ENCODE measurements at places on chromosomes 5 and 9.

DNA sequence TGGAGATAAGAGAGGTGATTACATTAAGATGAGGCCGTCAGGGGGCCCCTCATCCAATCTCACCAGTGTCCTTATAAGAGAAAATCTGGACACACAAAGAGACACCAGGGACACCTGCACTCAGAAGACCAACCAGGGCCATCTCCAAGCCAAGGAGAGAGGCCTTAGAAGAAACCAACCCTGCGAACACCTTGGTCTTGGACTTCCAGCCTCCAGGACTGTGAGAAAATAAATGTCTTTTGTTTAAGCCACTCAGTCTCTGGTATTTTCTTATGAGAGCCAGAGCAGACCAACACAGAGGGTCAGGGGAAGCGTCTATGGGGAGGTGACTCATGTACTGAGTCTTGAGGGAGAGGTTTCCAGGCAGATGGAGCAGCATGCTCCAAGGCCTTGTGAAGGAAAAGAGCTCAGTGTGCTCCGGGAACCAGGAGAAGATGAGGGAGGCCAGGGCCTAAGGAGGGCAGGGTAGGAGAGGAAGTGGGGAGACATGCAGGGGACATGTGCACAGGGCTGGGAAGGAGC is 5.4 kb downstream of the PHYKPL start:
- DNase-seq = peak; percentile 57

GRCh38 chr9:123483191-123483803 is 127.3 kb downstream of the CRB2 start:
- no peak for DNase-seq

DNA sequence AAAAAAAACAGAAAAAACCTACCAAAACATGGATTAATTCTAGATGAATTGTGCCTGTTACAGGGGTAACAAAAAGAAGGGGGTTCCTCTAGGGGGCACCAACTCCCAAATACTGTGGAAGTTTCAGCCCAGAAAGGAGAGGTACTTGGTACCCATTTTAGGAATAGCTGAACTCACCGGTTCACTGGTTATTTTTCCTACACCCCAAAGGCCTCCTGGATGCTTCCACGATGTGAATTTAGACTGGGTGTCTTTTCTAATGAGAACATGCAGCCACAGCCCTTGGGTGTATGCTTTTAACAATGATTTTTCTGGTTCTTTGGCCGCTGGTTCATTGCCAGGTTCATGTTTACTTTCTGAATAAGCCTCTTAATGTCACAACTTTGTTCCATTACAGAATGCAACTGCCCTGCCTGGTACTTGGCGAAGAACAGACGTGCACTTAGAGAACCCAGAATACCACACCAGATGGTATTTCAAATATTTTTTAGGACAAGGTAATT is 46.7 kb downstream of the GARNL3 start:
- peak; percentile 56 for DNase-seq

GRCh38 chr9:82273121-82273520 is 284.5 kb downstream of the SPATA31D1 start:
- DNase-seq = peak; percentile 23

- DNase-seq = no peak
These were observed 159.7 kb downstream of the ATP10B start for GRCh38 chr5:160692271-160692670.

DNA sequence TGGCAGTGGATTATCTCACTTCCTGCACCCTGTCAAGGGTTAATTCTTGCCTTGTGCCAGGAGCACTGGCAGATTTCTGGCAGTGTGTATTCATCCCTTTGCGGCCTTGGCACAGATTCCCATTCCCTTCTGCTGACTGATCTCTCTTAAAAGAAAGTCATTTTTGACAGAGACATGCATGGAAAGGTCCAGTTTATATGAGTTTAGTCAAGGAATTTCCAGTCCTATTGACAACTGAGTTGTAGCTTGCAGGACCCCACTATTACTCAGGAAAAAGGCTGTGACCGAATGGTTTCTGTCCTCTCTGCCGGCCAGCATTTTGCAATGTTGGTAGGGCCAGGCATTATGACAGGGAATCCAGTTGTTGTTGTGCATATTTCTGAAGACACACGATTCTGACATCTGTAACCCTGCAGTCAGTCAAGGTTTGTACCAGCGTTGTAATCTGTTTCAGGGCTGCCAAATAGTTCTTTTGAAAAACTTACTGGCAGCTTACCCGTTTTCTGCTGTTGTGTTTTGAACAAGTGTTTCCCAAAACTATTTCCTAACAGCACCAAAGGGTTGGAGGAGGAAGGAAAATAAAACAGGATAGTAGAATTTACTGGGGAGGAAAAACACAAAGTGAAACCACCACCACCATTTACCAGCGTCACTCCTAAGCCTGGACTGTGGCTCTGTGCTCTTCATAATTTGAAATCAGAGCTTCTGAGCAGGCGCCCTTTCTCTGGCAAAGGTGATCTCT is 243.4 kb upstream of the KLF4 start:
- DNase-seq = peak; percentile 53

GRCh38 chr5:147436596-147436995 is 73.3 kb downstream of the DPYSL3 start:
- DNase-seq = no peak

DNA sequence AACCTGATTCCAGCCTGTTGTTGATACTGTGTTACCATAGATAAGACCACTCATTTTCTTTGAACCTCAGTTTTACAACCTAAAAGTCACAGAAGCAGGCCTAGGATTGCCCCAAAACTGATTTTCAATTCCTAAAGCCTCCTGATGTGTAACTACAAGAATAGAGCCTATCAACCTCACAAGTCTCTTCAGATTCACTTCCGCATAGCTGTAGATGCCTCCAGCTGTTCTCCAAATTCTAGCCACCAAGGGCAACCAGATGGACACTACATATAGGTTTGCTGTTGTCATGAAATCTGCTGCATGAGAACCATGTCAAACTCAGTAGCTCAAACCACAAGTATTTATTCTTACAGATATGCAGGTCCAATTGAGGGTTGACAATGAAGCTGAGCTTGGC is 143.5 kb downstream of the SPATA31D1 start:
- no peak for DNase-seq

All from ELR (cell line).